Uterus (tissue), 4 donors: ENCODE measurements at places on chromosomes 4 and X. TPM values are rescaled to one million over a fixed set of nuclear protein-coding genes. Genes with fewer than 3 reads are reported as not detected.
A peak's percentile ranks its signal among the peaks of the same experiment; 100 is the strongest.

DNA sequence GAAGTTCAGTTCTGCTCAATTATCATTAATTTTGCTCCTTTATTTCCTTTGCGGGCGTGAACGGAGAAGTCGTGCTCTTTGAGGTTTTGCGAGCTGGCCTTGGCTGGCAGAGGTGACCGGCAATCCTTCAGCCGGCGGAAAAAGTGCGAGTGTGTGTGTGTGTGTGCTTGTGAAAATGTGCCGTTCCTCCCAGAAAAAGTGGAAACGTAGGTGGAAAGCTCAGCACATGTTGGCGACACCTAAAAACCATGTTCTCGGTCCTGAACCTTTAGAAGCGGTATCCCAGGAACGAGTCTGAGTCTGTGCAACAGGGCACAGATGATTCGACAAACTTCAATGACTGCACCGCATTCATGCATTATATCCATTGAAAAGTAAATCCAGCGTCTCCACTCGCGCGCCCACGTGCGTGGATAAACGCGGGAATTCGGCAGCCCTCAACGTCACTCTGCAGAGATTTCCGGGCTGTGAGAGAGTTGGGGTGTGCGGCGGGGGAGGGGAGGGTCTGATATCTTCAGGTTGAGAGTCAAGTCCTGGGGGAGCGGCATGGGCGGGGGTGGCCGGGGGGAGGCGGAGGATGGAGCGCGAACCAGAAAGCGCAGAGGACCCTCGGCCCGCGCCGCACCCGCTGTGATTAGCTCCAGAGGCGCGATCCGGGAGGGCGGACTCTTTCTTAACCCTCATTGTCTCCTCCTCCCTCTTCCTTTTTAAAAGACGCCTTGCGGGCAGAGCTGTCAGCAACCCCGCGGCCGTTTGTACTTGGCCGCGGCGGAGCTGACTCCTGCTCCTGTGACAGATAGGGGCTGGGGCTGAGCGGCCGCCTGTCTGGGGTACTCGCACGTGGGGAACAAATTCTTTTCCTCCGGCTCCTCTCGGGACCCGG lies at the start of gene SHISA3:
TSS of gene SHISA3 (plus strand) at position 737 of the 883 bp plus-strand sequence. CDS start 569 bp downstream, outside the sequence.
- no peak for DNase-seq

- no peak for DNase-seq
Observed at GRCh38 chr4:119676101-119676500, 47.5 kb upstream of the PDE5A start.

The MEPE gene
- not detected for total RNA-seq

The GUCY1B1 gene
- 24.8 TPM for total RNA-seq

GRCh38 chr4:54085284-54085683 lies 14.7 kb upstream of the GSX2 start:
- DNase-seq, result no peak

DNA sequence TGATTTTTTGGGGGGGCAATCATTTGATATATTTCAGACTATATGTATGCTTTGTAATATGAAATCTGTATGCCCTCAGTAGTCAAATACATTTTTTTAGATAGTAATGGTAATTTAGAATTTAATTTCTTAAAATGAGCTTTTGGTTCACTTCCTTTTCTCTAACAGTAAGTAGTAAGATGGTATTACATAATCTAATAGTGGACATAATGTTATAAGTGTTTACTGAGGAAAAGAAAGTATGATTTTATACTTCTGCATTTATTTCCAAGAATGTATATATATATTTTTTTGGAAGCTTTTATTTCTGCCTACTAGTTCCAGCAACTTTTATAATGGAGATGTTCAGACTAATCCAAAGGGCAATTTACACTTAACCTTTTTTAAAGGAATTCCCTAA lies 1450.7 kb upstream of the TENM3 start:
- no peak for DNase-seq

GRCh38 chr4:170128219-170128804 lies 38.6 kb upstream of the AADAT start:
- DNase-seq, result no peak

DNA sequence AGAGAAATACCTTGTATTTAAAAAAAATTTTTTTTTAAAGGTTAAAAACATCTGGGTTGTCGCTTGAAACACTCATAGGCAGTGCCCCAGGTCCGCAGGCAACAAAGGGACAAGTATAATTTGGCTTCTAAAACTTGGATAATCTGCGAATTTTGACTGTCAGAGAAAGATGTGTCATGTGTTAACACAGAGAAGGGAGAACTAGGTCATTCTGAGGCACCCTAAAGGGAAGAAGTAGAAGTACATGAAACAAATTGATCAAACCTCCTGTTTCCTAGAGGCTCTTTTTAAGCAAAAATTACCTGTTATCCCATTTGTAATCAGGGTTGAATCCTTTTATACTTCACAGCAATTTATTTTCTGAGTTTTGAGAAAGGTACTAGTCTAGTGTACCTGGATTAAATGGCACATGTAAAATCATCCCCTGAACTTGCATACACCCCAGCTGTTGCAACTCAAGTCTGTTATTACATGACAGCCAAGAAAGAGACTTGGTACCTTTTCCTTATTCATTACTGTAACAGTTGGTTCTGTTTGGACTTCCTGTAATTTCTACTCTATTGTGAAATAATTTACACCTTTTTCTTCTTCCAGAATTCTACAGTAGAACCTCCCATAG lies 1.7 kb downstream of the SRD5A3 start:
- DNase-seq, result no peak

- no peak for DNase-seq
Observed at GRCh38 chr4:53161051-53161786, 204.6 kb downstream of the SCFD2 start.

GRCh38 chr4:101938836-101939235 lies 148.3 kb downstream of the BANK1 start:
- no peak for DNase-seq

DNA sequence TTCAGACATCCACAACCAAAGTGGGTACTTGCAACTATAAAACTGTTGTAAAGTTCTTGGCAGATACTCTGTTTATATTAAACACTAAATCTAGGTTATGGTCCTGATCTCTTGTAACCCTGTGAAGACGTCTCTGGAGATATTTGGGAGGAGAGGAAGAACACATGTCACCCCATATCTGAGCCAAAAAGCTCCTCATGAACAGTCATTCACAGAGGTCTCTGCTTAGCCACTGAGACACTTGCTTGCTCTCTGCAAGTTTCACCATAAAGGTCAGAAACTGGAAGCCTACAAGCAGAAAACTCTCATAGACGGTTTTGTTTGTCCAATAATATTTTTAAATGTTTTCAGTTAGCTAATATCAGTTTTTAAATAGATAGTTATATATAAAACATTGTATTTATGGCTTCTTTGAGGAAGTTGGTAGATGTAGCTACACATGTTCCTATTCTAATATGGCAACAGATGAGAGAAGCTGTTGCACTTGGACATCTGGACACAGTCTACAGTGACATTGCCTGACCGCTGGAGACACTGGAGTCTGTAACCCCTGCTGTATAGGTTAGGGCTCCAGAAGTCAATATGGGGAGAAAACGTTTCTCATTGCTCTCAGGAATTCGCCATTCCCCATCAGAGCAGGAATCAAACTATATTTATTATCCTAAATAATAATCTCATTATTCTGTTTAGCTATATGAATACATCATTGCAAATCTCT lies 73.6 kb downstream of the C4orf46 start:
- DNase-seq, result no peak

The MID1 gene
- total RNA-seq, result 9.1 TPM

DNA sequence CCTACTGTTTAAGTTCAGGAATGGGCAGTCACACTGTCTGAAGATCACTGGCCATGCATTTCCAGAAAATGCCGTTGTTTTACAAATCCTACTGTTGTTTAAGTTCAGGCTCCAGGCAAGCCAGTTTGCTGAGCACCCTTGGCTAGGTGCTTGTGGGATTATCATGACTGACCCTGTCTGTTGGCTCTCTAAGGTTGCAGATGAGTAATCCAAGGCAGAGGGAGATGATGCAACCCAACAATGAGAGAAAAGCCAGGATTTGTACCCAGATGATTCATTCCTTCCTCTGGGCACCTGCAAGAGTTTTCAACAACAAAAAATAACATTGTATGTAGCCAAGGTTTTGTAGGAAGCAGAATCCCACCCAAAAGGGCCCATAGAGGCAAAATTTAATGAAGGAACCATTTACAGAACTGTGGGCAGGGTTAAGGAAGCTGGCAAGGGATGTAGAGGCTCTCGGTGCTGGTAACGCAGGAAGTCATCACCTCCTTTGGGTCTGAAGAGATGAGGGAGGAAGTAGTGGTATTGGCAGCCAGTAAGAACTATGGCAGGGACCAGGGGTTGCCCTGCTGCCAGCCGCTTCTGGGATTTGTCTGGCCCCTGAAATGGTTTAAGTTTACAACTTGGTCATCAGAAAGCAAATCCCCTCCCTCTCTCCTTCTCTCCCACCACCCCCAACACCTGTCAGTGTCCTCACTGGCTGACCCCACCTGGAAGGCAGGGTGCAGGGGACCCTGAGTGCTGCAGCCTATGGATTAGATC lies 54.8 kb downstream of the MSX1 start:
- DNase-seq, result no peak

DNA sequence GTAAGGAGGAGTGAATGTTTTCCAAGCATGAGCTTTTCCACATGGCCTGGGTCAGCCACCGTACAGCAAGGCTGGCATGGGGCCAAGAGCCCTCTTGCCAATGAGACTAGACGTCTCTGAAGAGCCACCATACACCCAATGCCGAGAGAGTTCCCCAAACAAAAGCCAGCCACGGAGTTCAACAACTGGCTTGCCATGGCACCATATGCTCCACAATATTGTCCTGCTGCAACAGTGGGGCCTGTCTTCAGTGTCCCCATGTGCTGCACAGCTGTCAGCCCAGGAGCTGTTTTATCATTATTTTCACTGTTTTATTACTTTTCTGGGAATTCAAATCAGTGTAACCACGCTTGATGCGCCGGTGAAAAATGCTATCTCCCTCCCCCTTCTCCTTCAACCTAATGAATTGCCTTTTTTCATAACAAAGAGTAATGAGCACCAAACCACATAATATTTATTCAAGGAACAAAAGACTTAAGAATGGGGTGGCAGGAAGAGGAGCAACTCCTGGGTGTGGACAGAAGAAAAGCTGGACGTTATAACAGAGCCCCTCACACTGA lies 18.4 kb downstream of the MAML3 start:
- DNase-seq, result peak; percentile 69

The ERCC6L gene
- 3.5 TPM for total RNA-seq

The NPY2R gene
- not detected for total RNA-seq

DNA sequence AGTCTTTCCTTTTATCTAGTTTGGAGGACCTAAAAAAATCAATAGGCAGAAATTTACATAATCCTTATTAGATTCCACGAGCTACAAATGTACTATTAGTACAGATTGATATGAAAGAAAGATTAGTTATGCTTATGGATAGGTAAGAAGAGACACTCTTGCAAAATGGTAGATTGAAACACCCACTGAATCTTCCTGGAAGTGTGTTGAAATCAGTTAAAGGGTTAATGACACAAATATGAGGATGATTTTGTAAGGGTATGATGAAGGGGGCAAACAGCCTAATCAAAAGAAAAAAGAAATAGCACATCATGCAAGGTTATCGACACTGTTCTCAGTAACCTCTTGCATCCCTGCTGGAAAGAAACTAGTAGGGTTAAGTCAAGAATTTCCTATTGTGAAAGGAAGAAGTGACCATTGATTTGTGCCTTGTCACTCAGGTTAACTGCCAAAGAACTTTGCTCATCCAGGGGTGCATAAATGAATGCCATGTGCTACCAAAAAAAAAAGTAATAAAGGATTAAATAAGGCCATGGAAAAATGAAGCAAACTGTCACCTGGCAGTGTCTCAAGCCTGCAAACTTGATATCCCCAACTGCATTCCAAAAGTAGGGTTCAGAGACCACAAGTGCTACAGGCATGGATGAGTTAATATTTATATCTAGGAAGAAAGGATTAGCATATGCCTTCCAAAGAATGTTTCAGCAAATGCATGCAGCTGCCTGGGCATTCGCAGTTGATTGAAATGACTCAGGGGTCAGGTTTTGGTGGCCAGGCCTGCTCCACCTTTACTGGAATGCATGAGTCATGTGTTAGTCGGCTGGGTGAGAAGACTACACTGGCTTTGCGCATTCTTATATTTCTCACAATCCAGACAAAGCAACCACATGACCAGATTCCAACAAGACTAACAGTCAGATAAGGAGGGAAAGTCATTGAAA lies 78.3 kb upstream of the ATXN3L start:
- peak; percentile 45 for DNase-seq

GRCh38 chrX:46044486-46044885 lies 500.7 kb downstream of the ZNF674 start:
- DNase-seq, result no peak

GRCh38 chr4:7531640-7531994 lies 96.9 kb upstream of the PSAPL1 start:
- DNase-seq, result no peak

DNA sequence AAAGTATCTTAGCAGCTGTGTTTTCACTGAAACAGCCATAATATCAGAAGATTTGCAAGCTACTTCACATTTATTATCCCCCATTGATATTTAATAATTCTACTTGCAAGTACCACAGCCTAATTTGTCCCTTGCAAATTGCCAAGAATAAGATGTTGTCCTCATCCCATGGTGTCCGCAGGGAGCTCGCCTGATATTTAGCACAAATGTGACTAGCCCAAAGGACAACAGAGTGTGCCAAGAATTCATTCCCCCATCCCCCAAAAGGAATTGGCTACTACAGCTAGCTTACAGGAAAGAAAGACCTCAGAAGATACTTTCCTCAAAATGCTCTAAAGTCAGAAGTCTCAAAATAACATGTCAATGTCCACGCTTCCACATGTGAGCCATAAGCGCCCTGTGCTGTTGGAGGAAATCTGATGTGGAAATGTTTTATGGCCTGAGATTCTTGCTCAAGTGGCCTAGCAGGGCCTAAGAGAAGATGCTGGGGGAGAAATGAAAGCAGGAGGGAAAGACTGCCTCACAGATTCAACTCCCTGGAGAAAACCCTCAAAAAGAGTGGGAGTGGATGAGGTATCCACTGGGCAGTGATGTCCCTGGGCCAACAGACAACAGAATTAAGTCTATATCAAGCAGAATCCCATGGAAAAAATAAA lies 111.4 kb downstream of the SH3KBP1 start:
- DNase-seq, result no peak

DNA sequence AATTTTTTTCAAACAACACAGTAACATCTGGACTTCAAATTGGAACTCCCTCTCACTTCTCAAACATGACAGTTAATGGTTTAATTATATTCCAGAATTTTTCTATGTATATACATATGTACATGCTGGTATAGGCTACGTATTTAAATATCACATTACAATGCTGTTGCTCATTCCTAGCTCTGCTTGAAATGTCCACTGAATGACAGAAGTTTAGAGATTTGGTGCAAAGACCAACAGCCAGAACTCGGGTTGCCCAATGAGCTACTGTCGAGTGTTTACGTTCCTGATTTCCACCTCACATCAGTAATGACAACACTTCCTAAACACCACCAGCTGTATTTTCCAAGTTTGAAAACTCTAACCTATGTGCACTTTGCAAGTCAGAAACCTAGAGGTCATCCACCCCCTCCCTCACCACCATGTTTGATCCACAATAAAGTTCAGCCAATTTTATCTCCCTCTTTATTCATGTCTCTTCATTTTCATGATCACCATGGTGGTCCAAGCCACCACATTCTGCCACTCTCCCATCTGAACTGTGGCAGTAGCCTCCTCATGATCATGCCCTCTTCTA lies 49.3 kb upstream of the RPL34 start:
- no peak for DNase-seq
